ENCODE measurements at places on chromosomes 4 and X.

- no peak for DNase-seq
Observed at GRCh38 chr4:105060628-105061027, 86.0 kb upstream of the TET2 start.

DNA sequence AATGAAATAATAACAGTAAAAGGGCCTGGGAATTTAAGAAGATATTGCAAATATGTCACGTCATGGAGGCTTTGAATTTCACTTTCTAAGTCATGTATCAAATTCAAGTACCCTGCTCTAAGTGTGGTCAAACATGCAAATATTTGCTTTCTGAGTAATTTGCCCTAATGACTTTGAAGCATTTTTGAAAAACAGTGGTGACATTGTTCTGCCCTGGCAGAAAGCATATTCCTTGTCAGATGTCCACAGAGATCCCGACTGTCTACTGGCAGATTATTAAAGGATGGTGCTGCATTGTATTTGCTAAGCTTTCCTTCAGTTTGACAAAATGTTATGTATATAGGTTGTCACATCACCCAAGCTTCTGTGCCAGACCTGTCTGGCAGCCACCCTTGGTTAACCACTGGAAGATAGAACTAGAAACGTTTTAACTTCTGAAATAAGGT, 92.5 kb downstream of the ANK2 start:
- peak; percentile 93 for DNase-seq

- no peak for DNase-seq
Observed at GRCh38 chr4:15116509-15117079, 114.3 kb downstream of the CPEB2 start.

DNA sequence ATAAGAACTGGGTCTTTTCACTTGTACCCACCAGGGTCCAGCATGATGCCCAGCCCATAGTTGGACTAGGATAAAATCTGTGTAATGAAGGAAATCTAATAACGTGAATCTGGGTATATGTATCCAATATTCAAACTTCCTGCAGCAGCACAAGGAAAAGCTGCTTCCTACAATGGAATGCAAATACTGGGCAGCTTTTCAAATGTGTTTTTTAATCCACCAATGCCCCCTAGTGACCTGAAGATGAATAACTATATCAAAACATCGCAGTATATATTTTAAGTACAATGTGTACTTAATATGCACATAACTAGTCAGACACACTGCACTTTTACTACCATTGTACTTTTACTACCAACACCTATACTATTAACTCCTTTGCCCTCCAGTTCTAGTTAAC, 5.3 kb downstream of the APOO start:
- DNase-seq = no peak

DNA sequence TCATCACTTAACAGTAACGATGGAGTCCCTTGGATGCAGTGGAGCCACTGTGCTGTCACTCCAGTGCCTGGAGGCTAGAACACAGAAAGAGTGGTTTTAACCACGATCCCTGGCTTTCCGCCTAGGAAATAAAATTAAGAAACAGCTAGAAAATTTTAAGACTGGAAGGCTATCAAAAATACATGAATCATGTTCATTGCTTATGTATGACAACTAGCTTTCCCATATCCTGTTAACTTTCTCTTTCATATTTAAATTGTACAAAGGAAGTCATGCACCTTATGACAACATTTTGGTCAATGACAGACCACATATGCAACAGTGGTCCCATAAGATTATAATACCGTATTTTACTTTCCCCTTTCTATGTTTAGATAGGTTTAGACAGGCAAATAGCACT, 115.1 kb downstream of the GALNTL6 start:
- DNase-seq = no peak

GRCh38 chr4:8419222-8420041, 21.1 kb downstream of the ACOX3 start:
- DNase-seq = no peak

GRCh38 chr4:146655521-146655856, 16.8 kb downstream of the POU4F2 start:
- DNase-seq = no peak

DNA sequence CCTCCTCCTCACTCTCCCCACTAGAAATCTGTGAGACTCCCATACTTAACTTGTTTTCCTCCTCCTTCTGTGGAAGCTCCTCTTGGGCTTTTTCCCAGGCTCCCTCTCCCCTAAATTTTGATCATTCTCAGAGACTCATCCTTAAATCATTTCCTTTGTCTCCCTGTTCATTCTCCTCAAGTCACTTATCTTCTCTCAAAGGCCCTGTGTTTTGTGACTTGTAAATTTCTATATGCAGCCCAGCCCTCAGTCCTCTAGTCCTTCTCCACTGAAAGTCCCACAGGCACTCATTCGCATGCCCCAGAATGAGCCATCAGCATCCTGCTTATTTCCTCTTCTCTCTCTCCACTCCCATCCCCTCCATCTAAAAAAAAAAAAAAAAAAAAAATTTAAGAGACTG, 171.8 kb downstream of the SOWAHB start:
- DNase-seq = no peak

DNA sequence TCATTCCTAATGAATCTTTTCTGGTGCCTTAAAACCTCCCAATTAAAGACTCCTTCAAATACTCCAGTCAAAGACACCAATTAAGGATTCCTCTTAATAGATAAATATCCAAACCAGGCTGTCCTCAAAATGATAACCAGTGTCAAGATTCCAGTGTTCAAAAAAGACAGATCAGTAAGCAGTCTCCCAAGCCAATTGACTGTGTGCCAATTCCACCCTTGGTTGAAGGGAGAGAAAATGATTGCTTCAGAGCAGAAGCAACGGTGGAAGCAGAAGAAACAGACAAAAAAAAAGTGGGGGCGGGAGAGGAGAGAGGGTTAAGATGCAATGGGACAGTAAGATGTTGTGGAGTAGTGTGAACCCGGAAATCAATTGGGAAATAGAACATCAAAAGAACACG, 216.0 kb upstream of the FTHL17 start:
- DNase-seq = no peak

- no peak for DNase-seq
Observed at GRCh38 chr4:188719794-188720193, 580.6 kb downstream of the TRIML1 start.

DNA sequence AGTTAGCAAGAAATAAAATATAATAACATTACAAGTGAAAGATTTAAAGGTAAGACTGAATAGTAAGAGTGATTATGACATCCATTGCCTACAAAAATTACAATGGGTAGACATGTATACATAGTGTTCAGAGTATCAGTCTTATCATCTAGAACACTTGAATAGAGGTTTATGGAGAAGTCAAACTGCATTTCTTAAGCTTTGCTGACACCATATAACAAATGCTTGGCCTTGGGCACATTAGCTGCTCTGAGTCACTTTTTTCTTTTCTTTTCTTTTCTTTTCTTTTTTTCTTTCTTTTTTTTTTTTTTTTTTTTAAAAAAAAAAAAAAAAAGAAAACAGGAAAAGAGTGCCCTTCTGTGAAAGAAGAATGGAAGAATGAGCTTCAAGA, 220.0 kb downstream of the SPCS3 start:
- no peak for DNase-seq

DNA sequence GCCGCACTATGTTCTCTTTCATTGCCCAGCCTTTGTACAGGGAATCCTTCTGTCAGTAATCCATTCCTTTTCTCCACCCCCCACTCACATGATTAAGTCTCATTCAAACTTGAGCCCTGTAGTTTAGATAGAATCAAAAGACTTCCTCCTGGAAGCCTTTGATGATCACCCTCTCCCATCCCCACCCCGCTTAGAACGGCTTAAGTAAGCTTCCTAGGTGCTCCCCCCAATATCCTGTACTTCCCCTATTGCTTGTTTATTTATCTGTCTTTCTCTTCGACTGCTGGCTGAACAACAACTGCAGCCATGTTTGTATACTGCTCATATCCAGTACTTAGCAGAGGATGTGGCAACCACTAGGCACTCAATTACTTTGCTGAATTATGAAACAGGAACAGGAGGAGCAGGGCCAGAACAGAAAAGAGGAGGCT, 38.5 kb upstream of the GPC3 start:
- no peak for DNase-seq

- DNase-seq = no peak
Observed at GRCh38 chr4:153332936-153333335, 11.6 kb upstream of the MND1 start.

DNA sequence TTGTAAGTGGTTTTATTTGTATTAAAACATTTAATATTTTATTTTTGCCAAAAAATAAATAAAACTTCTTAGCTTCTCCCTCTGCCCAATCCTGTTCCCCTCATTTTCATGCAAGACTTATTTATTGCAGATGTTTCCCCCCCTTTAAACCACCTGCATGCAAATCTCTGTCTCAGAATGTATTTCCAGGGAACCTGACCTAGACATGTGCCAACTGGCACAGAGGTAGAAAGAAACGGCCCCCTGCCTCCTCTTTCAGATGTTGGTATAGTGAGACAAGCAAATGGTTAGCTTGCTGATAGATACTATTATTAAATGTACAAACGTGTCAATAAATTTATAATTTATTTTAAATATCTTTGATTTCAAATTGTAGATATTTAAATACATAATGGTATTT, 47.1 kb downstream of the KLF3 start:
- DNase-seq = no peak

GRCh38 chr4:94453391-94453963, 1.7 kb downstream of the PDLIM5 start:
- peak; percentile 16 for DNase-seq

DNA sequence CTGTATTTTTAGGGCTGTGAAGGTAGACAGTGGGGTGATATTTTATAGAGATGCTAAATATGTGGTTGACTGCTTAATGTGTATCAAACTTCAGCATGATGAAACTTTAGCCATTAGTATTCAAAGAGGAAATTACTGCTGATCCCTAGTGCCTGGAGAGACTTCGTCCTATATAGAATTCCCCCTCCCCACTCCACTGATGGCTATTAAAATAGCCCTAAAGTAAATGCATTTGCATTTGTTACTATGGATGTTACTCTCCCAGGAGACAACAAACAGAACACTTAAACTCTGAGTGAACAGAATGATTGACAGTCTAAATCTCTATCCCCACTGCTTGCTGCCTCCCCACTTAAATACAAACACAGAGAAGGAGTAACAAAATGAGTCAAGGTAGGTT, 39.1 kb downstream of the ADGRL3 start:
- DNase-seq = no peak

- DNase-seq = no peak
Observed at GRCh38 chrX:38102240-38102639, 95.9 kb downstream of the SYTL5 start.

DNA sequence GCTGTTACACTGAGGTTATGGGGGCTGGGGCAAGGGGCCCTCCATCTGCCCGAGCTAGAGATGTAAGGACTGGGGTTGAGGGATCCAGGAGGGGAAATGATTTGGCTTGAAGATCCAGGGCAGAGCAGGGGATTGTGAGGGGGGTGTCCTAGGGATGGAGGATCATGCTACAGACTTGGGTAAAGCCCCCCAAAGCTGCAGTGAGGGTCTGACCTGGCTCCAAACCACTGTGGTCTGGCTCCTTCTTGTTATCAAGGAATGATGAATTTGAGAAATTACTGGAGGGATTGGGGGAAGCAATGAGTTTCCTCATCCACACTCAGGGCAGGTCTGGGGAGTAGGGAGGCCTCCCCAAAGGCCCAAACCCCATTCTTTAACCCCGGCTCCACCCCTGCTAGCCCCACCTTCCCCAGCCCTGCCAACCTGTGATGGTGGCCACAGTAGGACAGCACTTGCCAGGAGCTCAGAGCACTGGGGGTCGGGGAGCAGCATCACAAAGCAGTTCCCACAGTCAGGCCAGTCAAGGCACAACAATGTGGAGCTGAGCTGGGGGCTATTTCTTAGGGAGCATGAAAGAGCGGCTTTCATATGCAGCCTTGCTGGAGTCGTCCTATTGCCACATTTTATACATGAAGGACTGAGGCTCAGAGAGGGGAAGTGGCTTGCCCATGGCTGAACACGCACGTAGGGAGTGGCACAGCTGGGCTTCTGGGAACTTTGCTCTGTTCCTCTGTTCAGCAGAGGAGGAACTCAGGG, 165.5 kb downstream of the EFNB1 start:
- DNase-seq = no peak

DNA sequence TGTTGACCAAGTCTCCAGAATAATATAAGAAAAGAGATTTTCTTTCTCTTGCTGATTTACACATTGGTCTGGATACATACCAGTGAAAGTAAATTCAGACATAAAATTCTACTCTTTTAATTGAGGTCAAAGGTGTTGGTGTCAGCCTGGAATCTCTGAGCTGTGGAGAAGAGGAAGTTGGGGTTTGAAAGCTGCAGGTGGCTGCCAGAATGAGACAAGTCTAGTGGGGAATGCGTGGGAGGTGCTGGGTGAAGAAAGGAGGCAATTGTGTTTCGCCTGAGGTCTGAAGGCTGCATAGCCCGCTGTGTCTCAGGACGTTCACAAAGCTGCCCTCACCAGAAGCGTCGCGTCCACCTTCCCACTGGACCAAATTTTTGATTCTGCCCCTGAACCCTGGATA, 31.2 kb downstream of the PHEX start:
- no peak for DNase-seq

Measured in NCI-H2029 treated with DMSO at 0.1 percent for 48 hours (cell line).